ENCODE measurements at places on chromosomes 3 and 15. TPM values are rescaled to one million over a fixed set of nuclear protein-coding genes. Genes with fewer than 3 reads are reported as not detected.

GRCh38 chr3:7950890-7951289 lies 550.7 kb upstream of the LMCD1 start:
- DNase-seq = no peak

DNA sequence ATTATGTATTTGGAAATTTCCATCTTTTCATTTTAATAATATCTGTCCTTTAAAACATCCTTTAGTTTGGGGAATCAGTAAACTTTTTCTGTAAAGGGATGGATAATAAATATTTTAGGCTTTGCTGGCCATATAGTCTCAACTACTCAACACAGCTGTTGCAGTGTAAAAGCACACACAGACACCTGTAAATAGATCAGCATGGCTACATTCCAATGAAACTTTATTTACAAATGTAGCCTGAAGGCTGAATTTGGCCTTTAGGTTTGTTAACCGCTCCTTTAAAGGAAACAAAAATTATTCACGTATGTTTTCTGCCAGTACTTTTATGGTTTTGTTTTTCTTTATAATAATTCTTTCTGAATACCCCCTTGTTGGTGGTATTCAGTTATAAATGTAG lies 184.8 kb downstream of the ADAMTSL3 start:
- DNase-seq = no peak

GRCh38 chr3:161559177-161559998 lies 62.8 kb downstream of the OTOL1 start:
- no peak for DNase-seq

The FOXL2NB gene
- total RNA-seq = not detected

DNA sequence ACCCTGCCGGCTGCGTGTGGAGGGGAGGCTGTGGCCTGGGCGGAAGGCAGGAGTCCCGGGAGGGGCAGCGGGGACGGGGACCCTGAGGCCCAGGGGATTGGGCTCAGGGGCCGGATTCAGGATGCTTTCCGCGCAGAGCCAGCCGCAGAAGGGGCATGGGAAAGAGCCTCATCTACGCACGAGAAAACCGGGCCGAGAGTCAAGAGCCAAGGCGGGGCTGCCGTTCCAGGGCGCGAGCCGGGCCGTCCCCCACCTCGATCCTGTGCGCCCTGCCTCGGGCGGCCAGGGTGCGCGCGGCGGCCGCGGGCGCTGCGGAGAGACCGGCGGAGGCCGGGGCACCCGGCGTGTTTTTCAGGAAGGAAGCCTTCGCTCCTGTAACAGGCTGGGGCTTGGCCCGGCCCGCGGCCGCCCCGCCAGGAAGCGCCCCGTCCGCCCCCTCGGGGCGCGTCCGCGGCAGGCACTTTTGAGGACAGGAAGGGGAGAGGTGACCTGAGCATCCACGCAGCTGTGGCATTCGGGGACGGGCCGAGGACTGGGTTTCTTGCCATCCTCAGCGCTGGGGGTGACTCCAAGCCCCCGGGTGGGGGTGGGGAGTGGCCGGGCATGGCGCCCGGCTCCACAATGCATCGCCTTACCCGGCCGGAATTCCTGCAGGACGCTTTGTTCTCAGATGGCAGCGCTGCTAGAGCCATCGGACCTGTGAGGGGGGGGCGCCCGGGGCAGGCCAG lies 62.3 kb upstream of the GATA2 start:
- DNase-seq = no peak

DNA sequence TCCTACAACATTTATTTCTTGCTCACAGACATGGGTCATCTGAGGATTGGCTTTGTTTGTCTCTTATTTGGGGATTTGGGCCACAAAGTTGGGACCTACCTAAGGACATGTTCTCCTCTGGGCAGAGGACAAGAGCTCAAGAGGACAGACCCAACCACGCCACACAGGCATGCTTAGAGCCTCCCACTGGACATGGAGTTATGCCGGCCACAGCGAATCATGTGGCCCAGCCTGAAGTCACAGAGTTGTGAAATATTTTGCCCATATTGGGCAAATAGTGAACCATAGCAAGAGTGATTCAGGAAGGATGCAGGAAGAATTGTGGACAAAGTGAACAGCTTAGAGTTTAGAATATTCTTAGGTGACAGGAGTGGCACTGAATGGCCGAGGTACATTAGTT lies 9.9 kb downstream of the TRAK1 start:
- no peak for DNase-seq

The RTP3 gene
- total RNA-seq = not detected

GRCh38 chr3:186920301-186920700 lies 10.0 kb upstream of the ST6GAL1 start:
- DNase-seq = no peak

- no peak for DNase-seq
These were observed 70.1 kb downstream of the HMCES start for GRCh38 chr3:129348734-129349133.

DNA sequence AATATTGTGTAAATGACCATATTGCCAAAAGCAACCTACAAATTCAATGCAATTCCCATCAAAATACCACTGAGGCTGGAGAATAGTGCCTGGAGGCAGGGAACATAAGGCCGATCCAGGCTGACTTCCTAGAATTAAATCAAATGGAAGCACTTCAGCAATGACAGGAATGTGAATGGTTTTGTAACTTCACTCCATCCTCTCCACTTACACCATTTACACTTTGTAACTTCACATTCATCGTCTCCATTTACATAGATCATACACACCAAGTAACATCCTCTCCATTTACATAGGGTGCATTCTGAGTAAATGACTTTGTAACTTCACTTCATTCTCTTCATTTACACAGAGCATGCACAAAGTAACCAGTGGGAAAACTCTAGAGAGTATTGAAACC lies 11.6 kb downstream of the STRIT1 start:
- no peak for DNase-seq

All from omental fat pad (tissue), 4 donors.